H9 (cell line): ENCODE measurements at places on chromosomes 12 and 14. TPM values are rescaled to one million over a fixed set of nuclear protein-coding genes. Genes with fewer than 3 reads are reported as not detected.

FOXN4 gene
- total RNA-seq: 0.29 and 0.39 TPM in 2 replicates

DNA sequence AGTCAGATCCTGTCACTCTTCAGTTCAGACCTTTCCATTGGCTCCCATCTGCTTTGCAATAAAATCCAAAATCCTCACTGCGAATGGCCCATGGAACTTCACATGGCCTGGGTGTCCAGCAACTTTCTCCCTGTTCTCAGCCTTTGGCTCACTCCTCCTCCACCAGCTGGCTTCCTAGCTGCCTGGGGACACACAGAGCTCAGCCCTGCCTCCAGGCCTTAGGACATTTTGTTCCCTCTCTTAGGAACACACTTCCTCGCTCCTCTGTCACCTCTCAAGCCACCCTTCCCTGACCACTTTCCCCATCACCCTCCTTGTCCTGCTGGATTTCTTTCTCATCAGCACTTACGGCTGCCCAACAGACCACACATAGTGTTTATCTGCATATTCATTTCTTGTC lies 419.6 kb downstream of the MED13L start:
- H3K27ac ChIP-seq: no peak overlapping the region
- DNase-seq: no peak
- no peaks in the 10 kb centered on the region; the same call in 1 of the 2 replicates for H3K4me1 ChIP-seq
- no peaks in the 10 kb centered on the region for H3K36me3 ChIP-seq
- no peaks in the 10 kb centered on the region for H3K27me3 ChIP-seq

- no peaks in the 10 kb centered on the region for H3K27me3 ChIP-seq
- H3K27ac ChIP-seq: no peak overlapping the region
- no peak for DNase-seq
- H3K36me3 ChIP-seq: no peaks in the 10 kb centered on the region
Observed at GRCh38 chr14:69495341-69495921, 10.9 kb downstream of the PLEKHD1 start.

GRCh38 chr12:7160183-7160582 lies 29.3 kb upstream of the PEX5 start:
- no peak overlapping the region for H3K4me3 ChIP-seq
- no peaks in the 10 kb centered on the region for H3K4me1 ChIP-seq
- no peaks in the 10 kb centered on the region for H3K27me3 ChIP-seq
